COR-L47 (cell line): ENCODE measurements at places on chromosomes 5 and 9.

GRCh38 chr9:106980551-106981101 is 117.7 kb downstream of the ZNF462 start:
- no peak for DNase-seq

DNA sequence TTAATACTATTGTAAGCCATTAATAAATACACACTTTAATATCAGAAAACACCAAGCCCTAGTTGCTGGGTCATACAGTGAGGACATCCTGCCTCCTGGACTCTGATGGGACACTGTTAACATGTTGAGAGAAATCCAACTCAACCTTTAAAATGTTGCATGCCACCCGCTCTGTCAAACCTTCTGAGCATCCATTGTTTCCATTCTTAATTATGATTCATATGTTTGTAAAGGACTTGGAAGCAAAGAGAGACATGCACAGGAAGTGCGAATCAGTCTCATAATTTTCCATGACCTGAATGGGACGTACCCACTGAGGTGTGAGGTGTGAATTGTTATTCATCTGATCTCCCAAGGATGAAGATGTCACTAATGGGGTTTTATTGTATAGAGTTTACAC is 186.4 kb downstream of the CAAP1 start:
- DNase-seq: no peak

DNA sequence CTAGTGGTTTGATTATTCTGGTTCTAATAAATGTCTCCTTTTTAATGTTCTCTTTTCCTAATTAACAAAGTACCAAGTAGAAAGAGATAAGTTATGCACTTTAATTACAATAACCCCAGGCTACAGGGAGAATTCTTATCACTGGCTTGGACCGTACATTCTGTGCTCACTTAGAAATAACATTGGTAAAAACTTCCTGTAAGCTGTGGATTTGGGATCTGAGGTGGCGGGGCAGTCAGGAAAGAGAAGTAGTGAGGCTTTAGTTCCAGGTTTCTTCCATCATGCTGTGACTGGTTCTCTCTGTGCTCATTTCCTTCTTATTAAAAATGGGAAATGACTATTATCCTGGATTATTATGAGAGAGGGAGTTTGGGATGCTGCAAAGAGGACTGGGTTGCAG is 142.0 kb downstream of the EGFLAM start:
- no peak for DNase-seq

- DNase-seq: no peak
Observed at GRCh38 chr5:90334741-90335140, 74.8 kb downstream of the CETN3 start.

- no peak for DNase-seq
Observed at GRCh38 chr9:130870491-130871381, 25.9 kb downstream of the QRFP start.

- no peak for DNase-seq
Observed at GRCh38 chr9:82498541-82499317, 510.2 kb downstream of the SPATA31D1 start.

DNA sequence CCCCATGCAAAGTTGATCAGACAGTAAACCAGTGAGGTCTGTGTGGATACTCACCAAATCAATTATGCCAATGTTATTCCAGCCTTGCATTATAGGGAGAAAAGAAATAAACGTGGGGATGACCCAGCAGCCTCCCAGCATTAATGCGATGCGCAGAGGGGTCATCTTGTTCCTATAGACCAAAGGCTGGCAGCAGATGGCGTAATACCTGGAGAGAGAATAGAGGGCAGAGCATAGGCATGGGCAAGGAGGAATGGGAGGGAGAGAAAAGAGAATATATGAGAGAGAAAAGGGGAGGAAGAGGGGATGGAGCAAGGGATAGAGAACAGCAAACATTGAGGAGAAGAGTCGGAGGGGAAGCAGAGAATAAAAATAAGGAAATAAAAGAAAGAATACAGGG is 131.2 kb downstream of the HTR4 start:
- no peak for DNase-seq

DNA sequence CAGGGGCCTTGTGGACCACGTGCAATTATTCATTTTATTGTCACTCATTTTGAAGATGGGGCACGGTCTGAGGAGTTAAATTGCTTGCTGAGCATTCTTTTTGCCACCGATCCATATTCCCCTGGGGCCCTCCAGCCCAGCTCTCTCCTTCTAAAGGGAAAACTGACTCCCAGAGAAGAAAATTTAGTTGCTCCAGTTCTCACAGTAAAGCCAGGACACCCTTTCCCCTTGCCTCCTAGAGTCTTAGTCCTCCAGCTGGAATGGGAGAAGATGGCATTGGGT is 1.0 kb upstream of the PANK3 start:
- no peak for DNase-seq

GRCh38 chr9:37904445-37905130 is 661 bp upstream of the SLC25A51 start:
- DNase-seq: no peak

DNA sequence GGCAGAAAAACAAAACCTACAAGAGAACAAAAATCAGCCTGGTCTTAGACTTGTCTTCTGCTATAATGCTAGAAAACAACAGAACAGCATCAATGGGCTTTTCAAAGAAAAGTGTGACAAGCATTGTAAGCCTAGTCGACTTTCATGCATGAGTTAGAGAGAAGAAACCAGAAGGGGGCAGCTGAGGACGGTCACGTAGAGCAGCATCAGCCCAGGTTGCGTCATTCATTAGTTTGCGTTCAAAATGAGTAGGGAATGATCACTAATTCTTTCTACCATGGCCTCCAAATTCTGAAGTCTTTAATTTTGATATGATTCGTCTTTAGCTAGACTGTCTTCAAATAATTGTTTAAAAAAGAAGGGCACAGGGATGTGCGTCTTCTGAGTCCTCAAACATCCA is 4.7 kb upstream of the ISCA1 start:
- peak; percentile 8 for DNase-seq

DNA sequence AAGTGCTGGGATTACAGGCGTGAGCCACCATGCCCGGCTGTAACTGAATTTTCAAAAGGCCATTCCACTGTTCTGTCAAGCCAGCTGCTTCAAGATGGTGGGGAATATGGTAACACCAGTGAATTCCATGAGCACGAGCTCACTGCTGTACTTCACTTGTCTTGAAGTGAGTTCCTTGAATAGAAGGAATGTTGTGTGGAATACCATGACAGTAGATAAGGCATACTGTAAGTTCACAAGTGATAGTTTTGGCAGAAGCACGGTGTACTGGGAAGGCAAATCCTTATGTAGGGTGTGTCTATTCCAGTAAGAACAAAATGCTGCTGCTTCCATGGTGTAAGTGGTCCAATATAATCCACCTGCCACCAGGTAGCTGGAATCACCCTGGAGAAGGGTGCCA is 6.6 kb upstream of the PRXL2C start:
- DNase-seq: no peak

- DNase-seq: no peak
Observed at GRCh38 chr5:166497496-166498104, 1793.8 kb upstream of the WWC1 start.

GRCh38 chr9:76987594-76988200 is 31.8 kb upstream of the FOXB2 start:
- DNase-seq: peak; percentile 77

DNA sequence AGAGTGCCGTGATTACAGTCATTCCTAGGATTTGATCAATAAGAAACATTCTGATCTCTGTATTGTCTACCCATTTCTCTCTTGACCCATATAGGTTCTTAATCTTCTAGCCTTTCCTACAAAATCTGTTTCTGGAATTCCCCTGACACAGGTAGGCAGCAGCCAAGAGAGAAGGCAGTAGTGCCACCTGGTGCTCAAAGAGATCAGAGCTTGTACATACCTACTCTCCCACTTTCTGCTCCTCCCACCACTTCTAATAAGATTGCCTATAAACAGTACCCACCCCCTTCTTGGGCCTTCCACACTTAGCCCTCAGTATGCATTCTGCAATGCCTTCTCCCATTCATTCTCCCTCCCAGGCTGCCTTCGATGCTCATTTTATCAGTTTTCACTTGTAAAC is 117.4 kb upstream of the RORB start:
- peak; percentile 57 for DNase-seq

DNA sequence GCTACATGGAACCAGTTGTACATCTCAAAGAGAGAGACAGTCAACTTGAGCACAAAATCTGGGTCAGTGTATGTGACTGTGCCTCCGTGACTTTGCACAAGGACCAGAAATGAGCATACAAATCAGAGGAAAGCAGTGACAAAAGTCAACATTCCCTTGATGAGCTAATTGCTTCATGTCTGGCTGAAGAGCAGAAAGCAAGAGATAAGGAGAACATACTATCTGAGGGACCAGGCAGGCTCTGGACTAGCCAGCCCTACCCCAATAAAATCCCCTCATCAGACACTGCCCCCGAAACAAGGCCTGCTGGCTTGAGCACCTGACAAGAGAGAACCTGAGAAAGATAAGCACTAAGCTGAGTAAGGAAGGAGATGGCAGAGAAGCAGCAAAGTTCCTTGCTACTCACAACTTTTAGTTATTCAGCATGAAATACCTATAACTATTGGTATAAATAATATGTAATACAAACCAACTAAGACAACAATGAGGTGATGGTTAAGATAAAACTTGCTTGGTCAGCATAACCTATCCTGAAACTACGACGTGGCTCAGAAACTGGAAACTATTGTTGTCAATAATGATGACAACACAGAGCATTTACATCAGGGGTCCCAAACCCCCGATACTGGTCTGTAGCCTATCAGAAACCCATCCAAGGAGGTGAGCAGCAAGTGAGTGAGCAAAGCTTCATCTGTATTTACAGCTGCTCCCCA is 9.5 kb downstream of the SIL1 start:
- no peak for DNase-seq

- DNase-seq: no peak
Observed at GRCh38 chr5:92559781-92560180, 1021.2 kb downstream of the NR2F1-AS1 start.

GRCh38 chr9:27591093-27591492 is 17.8 kb upstream of the C9orf72 start:
- no peak for DNase-seq

DNA sequence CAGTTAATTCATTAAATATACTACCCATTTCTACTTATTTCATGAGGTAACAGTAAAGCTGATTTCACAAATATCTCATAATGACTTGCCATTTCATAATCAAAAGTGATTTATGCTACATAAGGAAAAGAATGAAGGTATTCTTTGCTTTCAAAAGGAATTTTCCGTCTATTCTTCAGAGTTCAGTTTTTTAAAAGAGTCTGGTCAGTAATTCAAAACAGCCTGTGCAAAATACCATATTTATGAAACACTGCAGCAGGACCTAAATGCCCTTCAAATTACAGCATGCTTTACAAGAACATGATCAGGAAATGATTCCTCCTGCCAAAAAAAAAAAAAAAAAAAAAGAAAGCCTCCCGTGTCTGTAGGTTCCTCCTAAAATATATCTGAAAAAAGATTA is 154.7 kb downstream of the KIAA0825 start:
- DNase-seq: no peak

DNA sequence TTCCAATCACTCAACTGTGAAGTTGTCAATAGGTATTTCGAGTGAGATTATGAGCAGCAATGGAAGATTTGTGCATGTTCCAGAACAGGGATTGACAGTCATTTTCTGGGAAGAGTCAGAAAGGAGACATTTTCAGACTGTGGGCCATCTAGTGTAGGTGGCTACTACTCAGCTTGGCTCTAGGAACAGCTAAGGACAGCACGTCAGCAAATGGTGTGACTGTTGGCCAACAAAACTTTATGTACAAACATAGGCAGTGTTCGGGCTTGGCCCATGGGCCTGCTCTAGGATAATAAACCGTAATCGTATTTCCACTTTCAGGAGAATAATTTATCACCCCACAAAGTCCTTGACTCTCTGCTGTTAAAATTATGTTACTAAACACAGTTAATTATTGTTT is 143.6 kb downstream of the ADCY2 start:
- no peak for DNase-seq

GRCh38 chr9:124359855-124360678 is 55.2 kb downstream of the PSMB7 start:
- no peak for DNase-seq

DNA sequence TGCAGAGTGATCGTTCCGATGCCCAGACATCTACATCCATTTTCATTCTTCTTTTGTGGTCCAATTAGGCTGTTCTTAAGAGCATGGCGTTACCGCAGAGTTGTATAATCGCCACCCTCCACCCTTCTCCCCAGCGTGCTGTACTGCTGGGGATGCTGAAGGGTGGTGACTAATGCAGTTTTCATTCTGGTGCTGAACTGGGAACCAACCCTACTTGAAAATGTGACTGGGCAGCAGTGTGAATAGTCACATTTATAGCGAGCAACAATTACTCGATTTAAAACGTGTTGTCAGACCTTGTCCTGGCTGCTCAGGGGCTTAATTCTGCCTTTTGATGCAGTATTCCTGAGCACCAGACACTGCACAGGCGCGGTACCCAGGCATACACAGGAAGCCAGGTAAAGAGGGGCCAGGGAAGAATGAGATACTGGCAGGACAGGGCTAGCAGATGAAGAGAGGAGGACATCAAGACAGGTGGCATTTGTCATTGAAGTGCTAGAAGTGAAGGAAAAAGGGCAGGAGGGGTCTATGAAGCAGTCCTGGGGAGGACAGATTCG is 719 bp upstream of the ISCA1 start:
- no peak for DNase-seq

DNA sequence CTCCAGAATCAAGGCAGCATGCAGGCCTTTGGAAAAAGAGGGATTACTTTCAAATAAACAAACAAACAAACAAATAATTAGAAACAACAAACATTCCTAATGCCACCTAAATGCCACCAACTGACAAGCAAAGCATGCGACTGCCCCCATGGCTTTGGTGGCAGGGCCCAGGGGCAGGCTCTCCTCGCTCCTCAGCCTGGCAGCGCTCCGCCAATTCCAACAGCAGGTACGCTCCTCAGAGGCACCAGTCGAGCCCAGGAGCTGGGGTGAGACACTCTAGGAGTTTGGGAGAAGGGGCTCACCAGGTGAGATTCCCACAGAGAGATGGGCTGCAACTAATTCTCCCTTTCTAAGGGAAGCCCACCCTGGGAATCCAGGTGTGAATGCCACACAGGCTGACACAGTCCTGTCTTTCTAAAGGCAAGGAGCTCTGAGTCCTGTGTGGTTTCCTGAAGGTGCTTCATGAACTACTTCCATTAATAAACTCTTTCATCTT is 27.8 kb downstream of the CSF2 start:
- DNase-seq: no peak

DNA sequence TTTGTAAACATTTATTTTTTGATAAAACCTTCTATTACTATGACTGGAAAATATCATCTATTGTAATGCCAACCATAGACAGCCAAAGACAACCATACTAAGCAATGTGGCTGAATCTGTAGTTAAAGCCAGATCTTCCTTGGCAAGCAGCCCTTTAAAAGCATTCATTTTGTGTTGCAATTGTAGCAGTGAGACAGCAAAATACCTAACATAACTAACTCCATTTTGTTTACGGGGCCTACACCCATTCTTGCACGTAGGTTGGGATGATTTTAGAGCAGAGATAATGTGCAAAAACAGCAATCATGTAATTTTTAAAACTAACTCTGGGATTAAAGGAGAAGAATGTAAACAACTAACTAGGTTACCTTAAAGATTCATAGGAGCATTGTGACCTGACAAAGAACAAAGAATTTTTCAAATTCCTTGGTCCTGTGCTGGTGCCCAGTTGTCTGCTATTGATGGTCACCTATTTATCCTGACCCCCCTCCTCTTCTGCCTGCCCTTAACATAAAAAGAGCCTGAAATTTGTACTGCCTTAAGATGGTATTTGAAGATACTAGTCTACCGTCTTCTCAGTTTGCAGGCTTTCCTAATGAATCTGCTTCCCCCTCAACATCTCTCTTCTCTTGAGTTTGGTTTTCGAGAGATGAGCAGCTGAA is 10.6 kb downstream of the IFNA1 start:
- DNase-seq: no peak
